ENCODE measurements at places on chromosomes 5 and 9.

GRCh38 chr5:151509836-151510235 lies 62.4 kb downstream of the SLC36A1 start:
- DNase-seq, result no peak

GRCh38 chr9:113137196-113138168 lies 13.3 kb upstream of the SLC31A2 start:
- no peak for DNase-seq

DNA sequence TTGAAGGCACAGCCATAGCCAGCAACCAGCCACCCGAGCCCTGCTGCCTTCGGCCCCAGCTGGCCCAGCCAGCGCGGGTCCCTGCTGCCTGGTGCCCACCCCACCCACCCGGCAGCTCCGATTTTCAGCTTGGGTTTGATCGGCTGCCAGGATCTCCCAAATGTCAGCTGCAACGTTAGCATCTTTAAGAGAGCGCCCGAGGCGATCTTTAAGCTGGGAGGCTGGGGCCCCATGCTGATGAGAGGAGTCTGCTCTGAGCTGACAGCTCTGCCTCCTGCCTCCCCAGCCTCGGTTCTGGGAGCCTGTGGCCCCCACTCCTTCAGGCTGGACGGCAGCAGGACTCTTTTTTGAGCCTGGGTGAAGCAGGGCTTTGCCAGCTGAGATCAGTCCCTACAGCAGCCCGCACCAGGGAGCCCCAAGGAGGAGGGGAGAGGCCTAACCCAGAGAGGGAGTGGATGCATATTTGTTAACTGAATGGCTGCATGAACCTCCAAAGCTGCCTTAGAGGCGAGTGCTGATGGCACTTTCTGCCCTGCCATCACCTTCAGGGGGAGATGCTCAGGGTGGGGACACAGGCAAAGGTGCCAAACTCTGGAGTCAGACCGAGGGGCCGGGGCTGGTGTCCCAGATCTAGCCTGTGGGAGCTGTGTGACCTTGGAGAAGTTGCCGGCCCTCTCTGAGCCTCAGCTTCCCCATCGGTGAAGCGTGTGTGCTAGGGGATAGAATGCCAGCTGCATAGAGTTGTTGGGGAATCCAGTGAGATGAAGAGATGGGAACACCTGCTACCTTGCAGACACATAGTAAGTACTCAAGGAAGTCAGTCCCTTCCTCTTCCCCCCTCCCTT lies 165.5 kb downstream of the C9orf50 start:
- no peak for DNase-seq

GRCh38 chr9:109270441-109270840 lies 50.4 kb downstream of the EPB41L4B start:
- no peak for DNase-seq

- no peak for DNase-seq
These were observed 44.2 kb downstream of the GDA start for GRCh38 chr9:72193478-72193881.

DNA sequence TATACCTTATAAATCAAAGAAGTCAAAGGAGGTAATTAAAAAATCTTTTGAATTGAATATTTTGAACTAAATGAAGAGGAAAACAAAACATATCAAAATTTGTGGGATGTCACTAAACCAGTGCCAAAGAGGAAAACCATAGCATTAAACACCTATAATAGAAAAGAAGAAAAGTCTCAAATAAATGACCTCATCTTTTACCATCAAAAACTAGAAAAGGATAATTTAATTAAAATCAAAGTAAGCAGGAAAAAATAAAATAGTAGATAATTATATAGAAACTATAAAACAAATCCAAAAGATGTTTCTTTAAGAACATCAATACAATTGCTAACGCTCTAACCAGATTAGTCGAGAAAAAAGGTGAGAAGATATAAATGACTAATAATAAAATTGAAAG lies 47.8 kb downstream of the LPAR1 start:
- DNase-seq, result no peak

DNA sequence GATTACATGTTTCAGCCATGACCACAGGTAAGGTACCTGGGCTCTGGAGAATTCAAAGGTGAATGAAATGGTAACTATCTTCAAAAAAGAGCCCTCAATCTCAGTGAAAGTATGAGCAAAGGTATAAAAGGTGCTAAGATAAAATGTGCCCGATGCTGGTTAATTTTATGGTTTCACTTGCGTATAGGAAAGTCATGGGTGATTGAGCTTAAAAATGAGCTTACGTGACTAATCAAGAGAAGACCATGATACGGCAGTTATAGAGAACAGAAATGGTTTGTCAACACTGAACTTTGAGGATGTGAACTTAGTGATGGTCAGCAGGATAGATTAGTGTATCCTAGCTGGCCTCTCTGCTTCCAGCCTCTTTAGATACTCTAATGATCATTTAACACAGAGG lies 320.1 kb downstream of the DEPDC1B start:
- no peak for DNase-seq

GRCh38 chr9:15724612-15725011 lies 171.8 kb downstream of the CCDC171 start:
- no peak for DNase-seq

DNA sequence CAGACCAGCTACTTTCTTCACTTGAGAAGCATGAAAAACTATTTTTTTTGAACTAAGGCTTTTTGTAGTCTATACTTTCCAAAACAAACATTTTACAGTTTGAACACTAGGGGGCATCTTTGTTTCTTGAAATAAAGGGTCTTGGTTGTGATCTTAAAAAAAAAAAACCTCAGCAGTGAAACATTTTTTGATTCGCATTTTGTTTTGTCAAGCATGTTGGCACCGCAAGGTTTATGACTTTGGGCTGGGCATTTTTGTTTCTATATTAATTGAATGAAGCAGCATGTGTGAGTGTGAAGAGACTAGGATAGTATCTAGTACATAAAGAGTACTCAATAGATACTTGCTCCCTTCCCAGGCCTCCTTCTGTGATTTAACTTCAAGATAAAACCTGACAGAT lies 31.6 kb upstream of the ACOT12 start:
- DNase-seq, result peak; percentile 55

DNA sequence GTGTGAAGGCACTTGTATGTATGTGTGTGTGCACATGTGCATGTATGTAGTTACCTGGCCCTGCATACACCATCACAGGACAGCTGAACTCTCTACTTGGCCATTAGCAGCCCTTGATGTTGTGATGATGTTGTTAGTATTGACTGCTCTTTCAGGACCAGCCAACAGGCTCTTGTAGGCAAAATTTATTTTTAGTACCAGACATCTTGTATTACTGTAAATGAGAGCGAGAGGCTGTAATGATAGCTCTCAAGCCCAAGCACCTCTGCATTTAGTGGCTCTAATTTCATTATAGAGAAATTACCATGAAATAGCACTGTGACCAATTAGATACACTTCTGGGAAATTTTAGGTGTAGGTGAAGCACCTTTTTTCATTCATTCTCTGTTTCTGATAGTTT lies 158.0 kb downstream of the SMARCA2 start:
- no peak for DNase-seq

GRCh38 chr9:26863074-26863473 lies 29.5 kb downstream of the CAAP1 start:
- DNase-seq, result peak; percentile 34

- DNase-seq, result peak; percentile 5
These were observed 130.2 kb downstream of the DNAH5 start for GRCh38 chr5:13814301-13814700.

DNA sequence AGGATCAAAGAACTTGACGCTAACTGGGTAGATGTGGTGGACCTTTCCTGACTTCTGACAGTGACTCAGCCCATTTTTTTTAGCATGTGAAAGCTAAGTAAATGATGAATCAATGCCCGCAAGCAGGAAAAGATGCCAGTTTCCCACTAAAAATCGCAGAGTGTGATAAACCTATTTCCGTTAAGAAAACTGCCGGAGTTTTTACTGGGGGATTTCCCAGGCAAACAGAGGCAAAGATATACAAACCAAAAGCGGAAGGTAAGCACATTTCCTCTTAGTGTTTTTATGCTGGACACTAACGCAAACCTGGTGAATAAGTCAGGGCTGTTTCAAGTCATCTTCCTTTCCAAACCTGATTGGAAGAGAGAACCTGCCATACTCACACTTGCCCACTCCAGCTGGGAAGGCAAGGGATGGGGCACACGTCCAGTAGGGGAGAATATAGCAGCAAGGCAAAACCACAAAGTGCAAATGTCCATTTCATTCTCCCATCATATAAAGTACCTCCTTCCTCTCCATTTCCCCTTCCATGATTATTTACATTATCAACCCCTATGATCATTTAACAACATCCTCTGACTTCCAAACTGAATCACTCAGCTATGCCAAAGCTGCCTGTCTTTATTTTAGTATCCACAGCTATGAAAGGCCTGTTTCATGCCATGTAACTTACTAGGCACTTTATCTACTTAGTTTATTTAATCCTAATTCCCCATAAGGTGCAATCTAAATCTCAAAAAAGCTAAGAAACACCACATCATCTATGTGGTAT lies 349.7 kb upstream of the RFX3 start:
- DNase-seq, result peak; percentile 97

GRCh38 chr9:91824601-91825305 lies 125.3 kb downstream of the ROR2 start:
- no peak for DNase-seq

GRCh38 chr5:122937914-122938313 lies 92.5 kb downstream of the SNX24 start:
- peak; percentile 41 for DNase-seq

DNA sequence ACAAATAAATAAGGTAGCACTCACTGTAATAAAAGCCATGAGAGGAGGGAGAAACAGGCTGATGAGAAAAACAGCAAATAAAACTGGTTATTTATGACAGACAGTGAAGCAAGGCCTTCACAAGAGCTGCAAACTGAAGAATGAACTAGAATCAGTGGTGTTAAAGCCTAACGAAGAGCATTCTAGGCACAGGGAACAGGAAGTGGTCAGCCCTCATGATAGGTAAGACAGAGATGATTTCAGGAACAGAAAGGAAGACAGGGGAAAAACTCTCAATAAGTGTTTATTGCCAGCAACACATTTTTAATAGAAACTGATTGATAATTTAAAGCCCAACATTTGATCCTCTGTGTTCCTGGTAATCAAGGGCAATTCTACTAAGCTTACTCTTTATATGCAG lies 124.5 kb downstream of the EDIL3 start:
- DNase-seq, result no peak

- DNase-seq, result no peak
These were observed 91.6 kb upstream of the NR3C1 start for GRCh38 chr5:143495110-143495509.

DNA sequence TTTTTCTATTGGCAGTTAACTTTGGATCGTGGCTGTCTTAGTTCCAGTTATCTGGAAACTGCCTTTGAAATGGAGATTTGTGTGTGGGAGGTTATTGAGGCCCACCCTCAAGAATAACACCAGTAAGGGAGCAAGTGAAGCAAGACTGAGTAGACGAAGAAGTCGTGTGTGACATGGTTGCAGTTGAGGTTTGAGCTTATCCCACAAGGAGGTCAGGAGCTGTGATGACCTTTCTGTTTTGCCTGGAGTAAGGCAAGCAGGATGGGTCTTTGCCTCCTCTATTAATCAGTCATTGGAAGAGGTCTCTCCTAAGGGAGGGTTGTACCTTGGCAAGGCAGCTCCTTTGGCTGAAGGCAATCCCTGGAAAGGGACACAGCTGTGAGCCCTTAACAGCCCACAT lies 49.6 kb upstream of the CTXN3 start:
- DNase-seq, result no peak

DNA sequence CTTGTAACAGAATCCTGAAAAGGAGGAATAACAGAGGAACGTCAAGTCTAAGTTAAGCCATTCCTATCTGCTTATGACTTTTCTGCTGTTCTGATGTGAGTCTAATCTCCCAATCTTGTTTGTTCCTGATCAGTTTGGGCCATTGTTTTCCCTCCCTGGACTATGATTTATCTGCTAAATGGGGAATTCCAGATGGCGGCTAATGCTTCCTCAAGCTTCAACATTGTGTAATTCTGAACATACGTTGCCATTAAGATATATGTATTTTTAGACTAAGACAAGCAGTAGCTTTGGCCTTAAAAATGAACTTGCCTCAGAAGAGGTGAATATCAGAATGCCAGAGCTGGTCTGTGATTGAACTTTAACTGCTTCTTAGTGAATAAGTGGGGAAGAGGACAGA lies 142.7 kb downstream of the PRKACG start:
- DNase-seq, result peak; percentile 20

DNA sequence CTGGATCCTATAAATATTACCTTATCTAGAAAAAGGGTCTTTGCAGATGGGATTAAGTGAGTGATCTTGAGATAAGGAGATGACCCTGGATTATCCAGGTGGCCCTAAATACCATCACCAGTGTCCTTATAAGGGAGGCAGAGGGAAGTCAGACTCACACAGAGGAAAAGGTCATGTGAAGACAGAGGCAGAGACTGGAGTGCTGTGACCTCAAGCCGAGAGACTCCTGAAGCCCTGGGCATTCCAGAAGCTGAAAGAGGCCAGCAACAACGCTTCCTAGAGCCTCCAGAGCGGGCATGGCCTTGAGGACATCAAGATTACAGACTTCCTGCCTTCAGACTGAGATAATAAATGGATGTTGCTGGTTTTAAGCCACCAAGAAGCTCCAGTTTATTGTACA lies 118.8 kb downstream of the ATPSCKMT start:
- DNase-seq, result no peak

GRCh38 chr9:136119061-136119882 lies 597 bp upstream of the TMEM250 start:
- DNase-seq, result peak; percentile 43

- no peak for DNase-seq
These were observed 49.6 kb downstream of the STRBP start for GRCh38 chr9:123218831-123219230.

- peak; percentile 44 for DNase-seq
These were observed 84.5 kb upstream of the RPS23 start for GRCh38 chr5:82362636-82363035.

DNA sequence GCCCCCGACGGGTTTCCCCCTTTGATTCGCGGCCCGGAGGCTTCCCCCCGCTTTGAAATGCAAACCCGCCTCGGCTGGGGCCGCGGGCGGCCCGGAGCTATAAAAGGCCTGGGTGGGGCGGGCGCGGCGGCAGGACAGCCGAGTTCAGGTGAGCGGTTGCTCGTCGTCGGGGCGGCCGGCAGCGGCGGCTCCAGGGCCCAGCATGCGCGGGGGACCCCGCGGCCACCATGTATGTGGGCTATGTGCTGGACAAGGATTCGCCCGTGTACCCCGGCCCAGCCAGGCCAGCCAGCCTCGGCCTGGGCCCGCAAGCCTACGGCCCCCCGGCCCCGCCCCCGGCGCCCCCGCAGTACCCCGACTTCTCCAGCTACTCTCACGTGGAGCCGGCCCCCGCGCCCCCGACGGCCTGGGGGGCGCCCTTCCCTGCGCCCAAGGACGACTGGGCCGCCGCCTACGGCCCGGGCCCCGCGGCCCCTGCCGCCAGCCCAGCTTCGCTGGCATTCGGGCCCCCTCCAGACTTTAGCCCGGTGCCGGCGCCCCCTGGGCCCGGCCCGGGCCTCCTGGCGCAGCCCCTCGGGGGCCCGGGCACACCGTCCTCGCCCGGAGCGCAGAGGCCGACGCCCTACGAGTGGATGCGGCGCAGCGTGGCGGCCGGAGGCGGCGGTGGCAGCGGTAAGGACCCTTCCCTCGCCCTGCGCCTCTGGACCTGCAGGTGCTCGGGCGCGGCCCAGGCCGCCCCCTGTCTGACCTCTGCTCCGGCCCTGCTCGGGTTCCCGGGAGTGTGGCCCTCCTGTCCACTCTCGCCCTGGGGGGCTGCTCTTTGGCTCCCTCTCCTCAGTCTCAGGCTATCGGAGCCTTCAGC lies at the start of gene CDX1:
Gene CDX1, plus strand, starts transcription at position 129 of the 862 bp plus-strand sequence. Its CDS starts 99 bp downstream, at position 228.
- DNase-seq, result no peak

GRCh38 chr5:173712609-173713175 lies 96.2 kb upstream of the BOD1 start:
- no peak for DNase-seq
